ENCODE measurements at places on chromosomes 3 and 15.

- no peak for DNase-seq
Observed at GRCh38 chr3:160678292-160678842, 1.4 kb downstream of the ARL14 start.

- no peak for DNase-seq
Observed at GRCh38 chr3:15654127-15654526, 52.6 kb downstream of the BTD start.

GRCh38 chr3:66322436-66322835 lies 101.6 kb downstream of the SLC25A26 start:
- DNase-seq, result no peak

DNA sequence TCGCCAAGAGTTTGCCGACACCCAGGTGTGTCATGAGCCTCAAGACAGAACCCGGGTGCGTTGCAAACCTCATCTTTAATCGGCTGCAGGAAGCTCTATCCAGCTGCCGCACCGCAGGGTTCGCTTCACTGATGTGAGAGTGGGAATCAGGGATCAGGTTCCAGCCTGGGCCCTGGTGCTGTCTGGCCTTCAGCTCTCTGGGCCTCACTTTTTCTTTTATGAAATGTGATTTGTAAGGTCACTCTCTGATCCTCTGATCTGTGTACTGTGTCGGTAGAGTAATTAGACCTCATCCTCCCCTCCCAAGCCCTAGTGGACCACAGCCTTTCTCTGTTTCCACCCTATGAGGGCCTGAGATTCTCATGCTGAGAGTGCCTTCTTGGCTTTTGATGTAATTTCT lies 202.8 kb upstream of the UBE2E1 start:
- no peak for DNase-seq

DNA sequence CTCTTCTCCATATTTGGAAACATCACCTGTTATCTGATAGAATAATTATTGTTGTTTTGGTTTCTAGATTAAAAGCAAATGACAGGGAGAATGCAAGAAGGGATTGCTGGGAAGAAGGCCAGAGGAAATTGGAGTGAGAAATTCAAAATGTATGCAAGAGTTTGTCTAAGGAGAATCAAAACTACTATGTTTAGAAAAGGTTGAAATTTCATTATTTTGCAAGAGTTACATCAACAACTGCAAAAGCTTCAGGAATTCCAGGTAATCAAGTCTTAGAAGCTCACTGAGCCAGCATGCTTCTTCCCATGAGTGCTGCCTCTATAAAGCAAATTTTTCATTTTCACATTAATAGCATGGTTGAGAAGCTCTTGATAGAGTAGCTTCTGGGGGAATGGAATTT lies 177.2 kb upstream of the GBE1 start:
- DNase-seq, result no peak

GRCh38 chr3:170240142-170240541 lies 17.9 kb downstream of the PRKCI start:
- no peak for DNase-seq

DNA sequence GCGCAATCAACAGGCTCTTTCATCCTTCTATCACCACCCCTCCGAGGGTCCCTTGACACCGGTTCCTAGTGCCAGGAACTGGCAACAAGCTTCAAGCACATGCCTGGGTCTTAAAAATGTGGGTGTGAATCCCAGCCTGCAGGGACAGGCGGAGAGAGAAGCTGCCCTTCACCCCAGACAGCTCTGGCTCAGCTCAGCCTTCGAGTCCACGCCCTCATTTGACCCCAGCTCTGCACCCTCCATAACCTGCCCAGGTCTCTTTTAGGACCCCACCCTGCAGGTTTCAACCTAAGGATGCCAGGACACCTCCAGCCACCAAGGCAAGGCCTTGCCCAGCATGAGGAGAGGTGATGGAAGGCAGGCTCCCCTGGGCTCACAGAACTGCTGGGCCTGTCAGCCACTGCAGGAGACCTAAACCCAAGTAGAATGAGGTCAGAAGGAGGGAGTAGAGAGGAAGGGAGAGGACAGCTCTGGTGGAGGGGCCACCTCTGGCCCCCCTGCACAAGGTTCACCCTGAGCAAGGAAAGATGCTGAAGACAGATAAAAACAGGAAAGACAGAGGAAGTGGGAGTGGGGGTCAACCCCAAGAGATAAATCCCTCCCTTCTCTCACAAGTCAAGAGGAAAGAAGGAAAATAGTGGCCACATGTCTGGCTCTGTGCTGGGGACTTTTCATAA lies 2.6 kb upstream of the LOXL1 start:
- no peak for DNase-seq

GRCh38 chr15:90512276-90512675 lies 17.4 kb upstream of the CRTC3 start:
- DNase-seq, result no peak

DNA sequence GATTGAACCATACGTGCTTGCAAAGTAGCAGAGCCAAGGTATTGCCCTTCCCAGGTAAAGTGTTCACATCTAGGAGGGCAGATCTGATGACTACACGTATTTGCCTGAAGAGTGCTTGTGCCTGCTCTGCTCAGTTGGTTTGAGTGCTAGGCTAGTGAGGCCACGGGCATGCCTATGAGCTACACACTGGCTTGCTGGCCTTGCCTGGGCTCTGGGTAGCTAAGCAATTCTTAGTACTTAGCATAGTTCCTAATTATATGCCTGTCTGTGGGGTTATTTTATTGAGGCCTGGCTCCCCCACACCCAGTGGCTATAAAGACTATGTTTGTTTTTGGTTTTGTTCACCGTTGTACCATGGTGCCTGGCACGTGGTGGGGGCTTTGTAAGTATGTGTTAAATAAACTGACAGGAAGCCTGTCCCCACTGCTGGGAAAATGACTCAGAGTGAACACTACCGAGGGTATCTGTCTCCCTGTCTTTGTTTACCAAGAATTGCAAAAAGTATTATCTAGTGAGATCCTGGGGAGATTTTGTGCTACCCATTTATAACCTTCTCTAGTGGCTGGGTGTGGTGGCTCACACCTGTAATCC lies 72.1 kb upstream of the ETV5 start:
- no peak for DNase-seq

DNA sequence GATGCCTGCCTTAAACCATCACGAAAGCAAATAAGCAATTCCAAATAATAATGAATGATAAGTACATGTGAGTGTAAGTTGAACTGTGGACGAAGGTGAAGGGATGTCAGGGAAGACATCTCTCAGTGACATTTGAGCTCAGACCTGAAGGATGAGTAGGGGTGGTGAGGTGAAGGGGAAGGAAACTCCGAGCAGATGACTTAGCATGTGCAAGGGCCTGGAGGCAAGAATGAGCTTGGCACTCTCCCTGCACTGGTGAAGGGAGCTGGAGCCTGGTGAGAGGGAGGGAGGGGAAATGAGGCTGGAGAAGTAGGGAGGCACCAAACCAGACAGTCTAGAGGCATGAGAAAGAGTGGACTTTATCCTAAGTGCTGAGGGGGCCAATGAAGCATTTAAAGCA lies 84.3 kb downstream of the MTHFS start:
- no peak for DNase-seq

DNA sequence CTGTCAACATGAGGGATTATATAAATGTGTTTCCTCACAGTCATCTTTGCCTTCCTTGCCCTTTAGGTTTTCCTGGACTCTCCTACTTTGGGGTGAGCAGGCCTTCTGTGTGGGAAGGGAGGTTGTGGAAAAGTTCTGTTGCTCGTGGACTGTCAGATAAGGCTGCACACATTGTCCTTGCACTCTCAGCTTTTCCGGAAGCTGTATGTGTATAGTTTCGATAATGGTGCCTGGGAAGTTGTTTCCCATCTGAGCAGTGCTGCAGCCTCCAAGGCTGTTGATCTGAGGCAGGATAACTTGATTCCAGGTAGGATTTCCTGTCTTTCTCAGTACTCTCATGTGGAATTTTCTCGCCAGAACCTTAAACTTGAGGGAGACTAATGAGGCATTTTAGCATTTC lies 297.8 kb upstream of the AZI2 start:
- DNase-seq, result no peak

GRCh38 chr15:45648521-45649200 lies 13.8 kb downstream of the SQOR start:
- no peak for DNase-seq

Measured in activated naive CD4-positive, alpha-beta T cell treated with anti-CD3 and anti-CD28 coated beads, Interleukin-2, amount 10 ng/mL, durations not matched to agents 7 days and 5 days (primary cell).